ENCODE measurements at places on chromosomes 4 and X.

DNA sequence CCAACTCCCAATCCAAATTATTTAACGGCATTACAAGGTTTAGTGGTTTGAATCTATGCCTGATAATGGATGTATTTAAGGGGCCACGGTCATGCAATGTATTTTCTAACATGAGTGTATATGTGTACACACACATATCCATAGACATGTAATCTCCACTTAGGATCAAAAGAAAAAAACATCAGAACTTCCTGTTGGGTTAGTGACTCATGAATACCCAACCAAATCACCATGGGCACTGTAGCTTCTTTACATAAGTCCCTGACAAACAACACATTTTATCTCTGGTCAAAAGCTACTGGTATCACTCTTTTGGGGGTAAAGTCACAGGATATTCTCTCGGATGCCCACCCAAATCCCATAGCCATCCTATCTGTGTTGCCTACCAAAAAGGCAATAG lies 36.5 kb upstream of the TFDP3 start:
- H3K36me3 ChIP-seq = no peaks in the 10 kb centered on the region
- H3K4me1 ChIP-seq = no peaks in the 10 kb centered on the region
- H3K4me3 ChIP-seq = no peak overlapping the region
- no peaks in the 10 kb centered on the region for H3K27me3 ChIP-seq

- no peak overlapping the region for H3K4me3 ChIP-seq
- DNase-seq = no peak
- H3K4me1 ChIP-seq = no peaks in the 10 kb centered on the region
- H3K27ac ChIP-seq = no peak overlapping the region
These were observed 42.0 kb upstream of the GBA3 start for GRCh38 chr4:22650771-22651170.

- H3K27me3 ChIP-seq = peaks cover 15% of the 10 kb centered on the region
- no peak overlapping the region for H3K4me3 ChIP-seq
- DNase-seq = no peak
- no peaks in the 10 kb centered on the region for H3K4me1 ChIP-seq
These were observed 84.4 kb downstream of the APBB2 start for GRCh38 chr4:41129936-41130440.

- peak overlapping the region; percentile 65 for H3K4me3 ChIP-seq
- H3K4me1 ChIP-seq = peaks cover 84% of the 10 kb centered on the region
- H3K36me3 ChIP-seq = peaks cover 94% of the 10 kb centered on the region
These were observed 89.3 kb upstream of the NEIL3 start for GRCh38 chr4:177220376-177220775.

- H3K27me3 ChIP-seq = no peaks in the 10 kb centered on the region
- H3K27ac ChIP-seq = peak overlapping the region; percentile 22
- peak; percentile 41 for DNase-seq
- no peak overlapping the region for H3K4me3 ChIP-seq
These were observed 42.9 kb downstream of the NDST3 start for GRCh38 chr4:118076958-118077766.

GRCh38 chr4:88964450-88964849 lies 92.5 kb downstream of the FAM13A start:
- no peak for DNase-seq
- no peak overlapping the region for H3K27ac ChIP-seq
- H3K36me3 ChIP-seq = no peaks in the 10 kb centered on the region
- no peak overlapping the region for H3K4me3 ChIP-seq
- H3K27me3 ChIP-seq = no peaks in the 10 kb centered on the region

DNA sequence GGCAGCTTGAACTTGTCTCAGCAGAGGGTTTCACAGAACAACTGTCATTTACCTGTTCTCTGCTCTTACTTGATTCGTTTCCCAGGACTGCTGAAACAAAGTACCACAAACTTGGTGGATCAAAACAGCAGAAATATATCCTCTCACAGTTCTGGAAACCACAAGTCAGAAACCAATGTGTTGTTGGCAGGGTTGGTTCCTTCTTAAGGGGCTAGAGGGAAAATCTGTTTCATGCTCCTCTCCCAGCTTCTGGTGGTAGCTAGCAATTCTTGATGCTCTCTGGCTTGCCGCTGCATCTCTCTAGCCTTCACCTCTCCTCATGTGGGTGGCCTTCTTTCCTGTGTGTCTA lies 4.7 kb downstream of the TLR8 start:
- no peaks in the 10 kb centered on the region for H3K36me3 ChIP-seq
- no peak overlapping the region for H3K27ac ChIP-seq
- no peaks in the 10 kb centered on the region for H3K27me3 ChIP-seq
- peaks cover 7% of the 10 kb centered on the region for H3K4me1 ChIP-seq

- peaks cover 22% of the 10 kb centered on the region for H3K36me3 ChIP-seq
- peaks cover 28% of the 10 kb centered on the region for H3K4me1 ChIP-seq
- DNase-seq = peak; percentile 85
- no peaks in the 10 kb centered on the region for H3K27me3 ChIP-seq
These were observed 32.8 kb downstream of the ELOVL6 start for GRCh38 chr4:110165382-110166286.

DNA sequence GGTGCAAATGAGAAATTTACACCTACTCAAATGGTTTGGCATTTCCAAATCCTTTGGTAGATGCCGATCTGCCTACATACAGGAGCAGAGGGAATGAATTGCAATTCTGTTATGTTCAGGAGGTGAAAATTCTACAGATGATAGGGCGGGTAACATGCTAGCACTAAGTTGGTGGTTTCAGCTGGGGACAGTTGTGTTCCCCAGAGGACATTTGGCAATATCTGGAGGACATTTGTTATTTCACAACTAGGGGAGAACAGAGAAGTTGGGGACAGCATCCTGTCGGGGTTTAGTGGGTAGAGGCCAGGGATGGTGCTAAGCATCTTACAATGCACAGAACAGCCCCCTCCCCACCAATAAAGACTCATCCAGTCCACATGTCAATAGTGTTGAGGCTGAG lies 96.5 kb upstream of the PUDP start:
- no peak overlapping the region for H3K4me3 ChIP-seq
- H3K36me3 ChIP-seq = peaks cover 4% of the 10 kb centered on the region
- DNase-seq = no peak
- no peak overlapping the region for H3K27ac ChIP-seq
- no peaks in the 10 kb centered on the region for H3K27me3 ChIP-seq

- no peaks in the 10 kb centered on the region for H3K4me1 ChIP-seq
- H3K4me3 ChIP-seq = no peak overlapping the region
- DNase-seq = no peak
- H3K27me3 ChIP-seq = no peaks in the 10 kb centered on the region
- H3K36me3 ChIP-seq = no peaks in the 10 kb centered on the region
These were observed 23.3 kb upstream of the ARX start for GRCh38 chrX:25039036-25039435.

DNA sequence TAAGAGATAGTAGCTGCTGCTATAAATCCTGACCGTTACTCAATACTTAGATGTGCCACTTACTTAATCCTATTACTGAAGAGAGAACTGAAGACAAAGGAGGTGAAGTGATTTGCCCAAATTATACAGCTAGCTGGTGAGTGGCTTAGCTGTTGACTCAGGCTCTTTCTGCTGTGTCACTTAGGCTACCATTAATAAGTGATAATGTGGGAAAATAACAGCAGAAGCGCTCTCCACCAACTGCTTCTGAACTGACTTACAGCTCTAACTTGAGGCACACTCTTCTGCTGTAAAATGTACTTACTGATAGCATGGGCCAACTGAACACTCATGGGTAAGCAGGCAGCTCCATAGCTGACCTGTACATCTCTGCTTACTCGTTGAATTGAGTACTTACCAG lies 7.5 kb upstream of the KLHL5 start:
- no peak for DNase-seq
- no peaks in the 10 kb centered on the region for H3K36me3 ChIP-seq
- no peak overlapping the region for H3K4me3 ChIP-seq
- no peak overlapping the region for H3K27ac ChIP-seq
- no peaks in the 10 kb centered on the region for H3K27me3 ChIP-seq

GRCh38 chr4:123106747-123107146 lies 184.3 kb upstream of the NUDT6 start:
- peaks cover 9% of the 10 kb centered on the region for H3K36me3 ChIP-seq
- H3K27me3 ChIP-seq = no peaks in the 10 kb centered on the region
- no peak for DNase-seq
- H3K27ac ChIP-seq = no peak overlapping the region
- H3K4me3 ChIP-seq = no peak overlapping the region

DNA sequence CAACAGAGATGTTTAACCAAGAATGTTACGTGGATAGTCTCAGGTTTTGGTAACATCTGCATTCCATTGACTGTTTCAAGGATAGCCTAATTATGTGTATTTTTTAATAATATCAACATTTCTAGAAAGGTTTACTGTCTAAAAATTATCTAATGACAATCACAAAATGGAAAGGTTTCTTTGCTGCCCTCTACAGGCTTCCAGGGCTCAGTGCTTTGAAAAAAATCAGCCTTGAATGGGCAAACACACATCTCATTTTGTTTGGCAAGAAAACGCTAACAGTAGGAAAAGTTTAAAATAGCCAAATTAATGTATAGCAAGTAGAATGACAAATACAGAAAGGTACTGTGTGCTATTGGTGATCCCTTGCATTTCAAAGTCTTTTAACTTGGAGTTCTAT lies 223.4 kb upstream of the PRPS2 start:
- no peaks in the 10 kb centered on the region for H3K4me1 ChIP-seq
- H3K27me3 ChIP-seq = no peaks in the 10 kb centered on the region
- no peaks in the 10 kb centered on the region for H3K36me3 ChIP-seq
- H3K27ac ChIP-seq = no peak overlapping the region

DNA sequence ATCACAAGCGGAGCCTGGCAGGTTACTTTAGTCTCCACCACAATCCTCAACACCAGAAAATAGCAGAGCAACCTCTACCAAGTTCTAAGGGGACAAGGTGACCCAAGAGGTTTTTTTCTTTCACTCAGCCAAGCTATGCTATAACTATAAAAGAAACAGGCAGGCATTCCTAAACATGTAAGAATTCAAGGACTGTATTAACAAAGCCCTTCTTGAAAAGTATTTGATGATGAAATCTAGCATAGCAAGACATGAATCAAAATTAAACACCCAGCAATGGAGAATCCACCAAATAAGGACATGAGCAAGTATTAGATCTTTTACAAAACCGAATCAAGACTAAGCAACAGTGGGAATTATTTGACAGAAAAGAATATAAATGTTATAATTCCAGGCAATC lies 25.7 kb upstream of the C1QTNF7 start:
- H3K4me3 ChIP-seq = no peak overlapping the region
- H3K4me1 ChIP-seq = peaks cover 32% of the 10 kb centered on the region
- H3K27me3 ChIP-seq = no peaks in the 10 kb centered on the region
- H3K36me3 ChIP-seq = no peaks in the 10 kb centered on the region
- no peak for DNase-seq

DNA sequence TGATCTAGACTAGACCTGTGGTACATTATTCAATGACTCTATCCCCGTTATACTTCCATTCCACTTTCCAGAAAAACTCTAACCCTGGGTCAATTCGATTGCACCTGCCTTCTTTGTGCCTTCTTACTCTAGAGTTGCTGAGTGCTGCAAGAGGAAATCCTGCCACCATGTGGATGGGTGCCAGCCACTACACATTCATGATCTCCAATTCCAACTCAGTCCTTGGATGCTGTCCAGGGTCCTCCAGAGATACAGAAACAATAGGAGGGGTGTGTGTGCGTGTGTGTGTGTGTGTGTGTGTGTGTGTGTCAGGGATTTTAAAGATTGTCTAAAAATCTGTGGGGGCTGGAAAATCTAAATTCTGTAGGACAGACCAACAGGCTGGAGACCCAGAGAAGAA lies 42.9 kb upstream of the INTS6L start:
- no peaks in the 10 kb centered on the region for H3K36me3 ChIP-seq
- peaks cover 2% of the 10 kb centered on the region for H3K27me3 ChIP-seq
- DNase-seq = peak; percentile 37
- no peak overlapping the region for H3K4me3 ChIP-seq
- H3K27ac ChIP-seq = no peak overlapping the region
- H3K4me1 ChIP-seq = no peaks in the 10 kb centered on the region

- no peaks in the 10 kb centered on the region for H3K36me3 ChIP-seq
- H3K4me3 ChIP-seq = no peak overlapping the region
- no peaks in the 10 kb centered on the region for H3K4me1 ChIP-seq
- H3K27ac ChIP-seq = no peak overlapping the region
- H3K27me3 ChIP-seq = no peaks in the 10 kb centered on the region
These were observed 676.6 kb downstream of the FAT4 start for GRCh38 chr4:125991398-125991797.

DNA sequence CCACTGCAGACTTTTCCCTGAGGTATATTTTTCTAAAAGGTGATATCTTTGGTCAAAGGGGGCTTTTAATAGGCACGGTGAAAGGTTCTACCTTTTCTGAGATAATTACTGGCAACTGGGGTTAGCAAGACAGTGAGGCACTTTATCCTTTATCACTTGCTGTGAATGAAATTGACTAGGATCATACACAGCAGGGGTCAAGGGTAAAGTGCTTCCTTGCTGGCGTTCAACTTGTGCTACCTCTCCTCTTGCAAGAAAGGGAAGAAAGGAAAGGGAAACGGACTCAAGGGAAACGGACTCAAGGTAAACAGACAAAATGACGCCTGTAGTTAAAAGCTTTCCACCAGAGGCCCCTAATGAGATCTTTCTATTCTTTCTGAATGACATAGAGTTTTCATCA lies 78.6 kb upstream of the RAPGEF2 start:
- no peaks in the 10 kb centered on the region for H3K36me3 ChIP-seq
- no peaks in the 10 kb centered on the region for H3K27me3 ChIP-seq
- no peak overlapping the region for H3K4me3 ChIP-seq
- H3K4me1 ChIP-seq = no peaks in the 10 kb centered on the region
- no peak overlapping the region for H3K27ac ChIP-seq
- no peak for DNase-seq

GRCh38 chrX:17369309-17369708 lies 5.7 kb upstream of the NHS start:
- no peak overlapping the region for H3K27ac ChIP-seq
- H3K36me3 ChIP-seq = no peaks in the 10 kb centered on the region
- H3K4me1 ChIP-seq = no peaks in the 10 kb centered on the region
- no peaks in the 10 kb centered on the region for H3K27me3 ChIP-seq
- no peak overlapping the region for H3K4me3 ChIP-seq
- no peak for DNase-seq

DNA sequence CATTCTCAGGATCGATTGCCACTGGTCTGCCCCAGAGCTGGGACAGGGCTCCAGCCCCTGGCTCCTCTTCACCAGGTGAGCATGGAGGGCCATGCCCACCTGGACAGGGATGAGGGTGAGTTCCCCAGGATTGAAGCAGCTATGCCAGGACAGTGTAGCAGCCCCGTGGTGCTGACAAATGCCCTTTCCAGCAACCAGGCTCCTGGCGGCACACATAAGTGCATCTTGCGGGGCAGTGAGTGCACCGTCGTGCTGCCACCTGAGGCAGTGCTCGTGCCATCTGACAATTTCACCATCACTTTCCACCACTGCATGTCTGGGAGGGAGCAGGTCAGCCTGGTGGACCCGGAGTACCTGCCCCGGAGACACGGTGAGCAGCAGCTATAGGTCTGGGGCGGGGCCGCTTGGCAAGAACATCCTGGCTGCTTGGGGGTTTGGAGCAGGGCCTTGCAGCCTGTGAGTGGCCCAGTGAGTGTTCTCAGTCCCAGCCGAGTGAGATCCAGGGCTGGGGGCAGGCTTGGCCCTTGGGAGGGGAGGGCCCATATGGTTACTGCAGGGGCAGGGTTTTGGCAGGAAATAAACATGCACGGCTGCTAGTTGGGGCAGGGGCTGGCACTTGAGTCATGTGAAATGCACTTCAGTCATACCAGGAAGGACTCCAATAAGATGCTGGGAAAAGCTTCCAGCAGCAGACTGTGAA lies 6.1 kb downstream of the IL9R start:
- no peaks in the 10 kb centered on the region for H3K4me1 ChIP-seq
- H3K36me3 ChIP-seq = no peaks in the 10 kb centered on the region
- no peak overlapping the region for H3K27ac ChIP-seq
